ENCODE measurements at places on chromosomes 2 and 18.

GRCh38 chr2:120953066-120953756, 217.5 kb downstream of the GLI2 start:
- DNase-seq = no peak

DNA sequence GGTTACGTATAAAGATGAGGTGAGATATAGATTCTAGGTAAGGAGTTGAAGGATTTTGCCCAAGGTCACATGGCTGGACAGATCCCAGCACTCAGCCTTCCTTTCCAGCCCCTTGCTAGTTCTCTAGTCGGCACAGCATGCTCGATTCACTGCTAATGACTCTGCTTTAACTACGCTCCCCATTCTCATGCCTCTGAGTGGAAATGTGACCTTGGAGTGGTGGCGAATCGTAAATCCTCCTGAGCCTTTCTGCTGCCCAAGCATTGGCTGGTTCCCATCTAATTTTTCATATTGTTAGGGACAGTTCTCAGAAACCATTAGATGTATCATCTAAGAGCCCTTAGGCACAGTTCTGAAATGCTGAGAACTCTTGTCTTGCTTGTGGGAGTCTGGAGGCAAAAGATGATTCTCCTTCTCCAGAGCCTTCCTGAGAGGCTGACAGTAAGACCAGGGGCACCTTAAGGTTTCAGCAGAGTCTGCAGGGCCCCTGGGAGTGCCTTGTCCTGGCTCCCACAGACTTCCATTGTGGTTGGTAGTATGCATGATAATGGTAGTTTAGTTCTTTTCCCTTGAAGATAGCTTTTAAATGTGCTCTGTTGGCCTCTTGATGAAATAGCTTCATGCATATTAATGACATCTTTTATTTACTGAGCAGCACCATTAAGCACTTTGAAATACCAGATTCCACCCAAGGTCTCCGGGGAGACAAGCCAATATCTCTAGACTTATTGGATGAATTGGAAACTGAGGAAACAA, 377.8 kb upstream of the SLC14A2 start:
- DNase-seq = no peak

- DNase-seq = no peak
Observed at GRCh38 chr2:37618326-37618725, 53.1 kb downstream of the CDC42EP3 start.

DNA sequence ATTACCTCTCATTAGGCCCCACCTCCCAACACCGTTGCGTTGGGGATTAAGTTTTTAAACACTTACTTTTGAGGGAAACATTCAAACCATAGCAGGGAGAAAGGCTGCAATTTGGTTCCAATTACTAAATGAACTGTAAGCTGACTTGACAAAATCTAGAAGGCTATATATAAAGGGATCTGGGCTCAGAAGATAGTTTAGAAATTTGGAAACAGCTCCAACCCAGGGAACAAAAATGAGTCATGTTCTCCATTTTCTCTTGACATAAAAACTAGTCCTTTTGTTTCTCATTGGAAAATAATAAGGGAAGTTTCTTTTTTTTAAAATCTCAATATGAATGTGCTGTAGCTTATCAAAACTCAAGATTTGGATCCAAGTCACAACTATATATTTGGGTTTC, 17.5 kb downstream of the MOGAT1 start:
- no peak for DNase-seq

- DNase-seq = no peak
Observed at GRCh38 chr2:16664052-16664731, 1.4 kb downstream of the CYRIA start.

- DNase-seq = no peak
Observed at GRCh38 chr2:136492901-136493300, 272.4 kb upstream of the THSD7B start.
